ENCODE measurements at places on chromosomes 6 and 20.

- DNase-seq = no peak
Measured at GRCh38 chr20:37201827-37202162, 22.4 kb upstream of the MROH8 start.

DNA sequence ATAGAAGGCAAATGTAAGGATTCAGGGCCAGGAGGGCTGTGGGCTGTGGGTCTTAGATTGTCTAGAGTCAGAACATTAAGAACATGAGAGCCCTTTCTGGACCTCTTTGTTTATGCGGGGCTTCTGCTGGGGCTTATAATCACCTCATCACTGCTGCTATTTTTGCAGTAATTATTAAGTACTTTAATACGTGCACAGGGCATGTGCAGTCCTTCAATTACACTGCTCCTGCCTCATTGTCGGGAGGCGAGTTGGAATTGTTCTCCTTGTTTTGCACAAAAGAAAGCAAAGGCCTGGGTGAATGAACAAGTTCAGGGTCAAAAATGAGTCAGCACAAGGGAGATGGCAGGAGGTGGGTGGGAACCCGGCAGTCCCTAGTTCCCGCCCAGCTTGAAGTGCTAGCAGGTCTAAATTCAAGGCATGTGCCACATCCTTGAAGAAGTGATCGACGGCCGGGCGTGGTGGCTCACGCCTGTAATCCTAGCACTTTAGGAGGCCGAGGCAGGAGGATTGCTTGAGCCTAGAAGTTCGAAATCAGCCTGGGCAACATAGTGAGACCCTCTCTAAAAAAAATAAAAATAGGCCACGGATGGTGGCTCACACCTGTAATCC, 34.4 kb upstream of the PTPN1 start:
- DNase-seq = no peak

- no peak for DNase-seq
Measured at GRCh38 chr6:23566418-23566817, 559.6 kb upstream of the NRSN1 start.

DNA sequence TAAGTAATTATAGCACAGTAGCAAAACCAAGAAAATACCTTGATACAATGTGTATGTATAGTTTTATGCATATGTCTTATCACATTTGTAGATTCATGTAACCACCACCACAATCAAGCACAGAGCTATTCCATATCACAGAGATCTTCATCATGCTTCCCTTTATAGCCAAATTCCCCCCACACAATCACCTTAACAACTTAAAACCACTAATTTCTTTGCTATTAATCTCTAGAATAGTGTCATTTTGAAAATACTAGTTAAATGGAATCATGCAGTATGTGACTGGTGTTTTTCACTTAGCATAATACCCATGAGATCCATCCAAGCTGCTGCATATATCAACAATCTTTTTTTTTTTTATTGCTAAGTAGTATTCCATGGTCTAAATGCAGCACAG, 8.2 kb downstream of the HLA-DRA start:
- DNase-seq = no peak

All from NCI-H2081 (cell line).